ENCODE measurements at places on chromosomes 12 and 14.

DNA sequence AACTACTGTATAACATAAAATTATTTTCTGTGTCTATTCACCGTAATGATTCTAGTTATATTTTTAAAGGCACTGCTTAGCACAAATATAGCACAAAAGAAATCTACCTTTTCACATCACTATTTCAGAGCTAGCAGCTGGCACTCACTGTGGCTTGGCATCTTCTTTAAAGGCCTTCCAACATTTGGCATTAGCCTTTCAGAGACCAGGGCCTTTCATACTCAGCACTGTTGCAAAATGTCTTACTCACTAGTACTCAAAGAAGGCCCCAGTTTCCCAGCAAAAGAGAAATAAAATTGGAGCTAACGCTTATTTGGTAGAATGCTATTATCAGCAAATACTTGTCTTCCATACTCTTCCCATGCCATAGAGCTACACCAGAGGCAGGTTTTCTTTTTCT lies 238.4 kb downstream of the MED13L start:
- DNase-seq: no peak

DNA sequence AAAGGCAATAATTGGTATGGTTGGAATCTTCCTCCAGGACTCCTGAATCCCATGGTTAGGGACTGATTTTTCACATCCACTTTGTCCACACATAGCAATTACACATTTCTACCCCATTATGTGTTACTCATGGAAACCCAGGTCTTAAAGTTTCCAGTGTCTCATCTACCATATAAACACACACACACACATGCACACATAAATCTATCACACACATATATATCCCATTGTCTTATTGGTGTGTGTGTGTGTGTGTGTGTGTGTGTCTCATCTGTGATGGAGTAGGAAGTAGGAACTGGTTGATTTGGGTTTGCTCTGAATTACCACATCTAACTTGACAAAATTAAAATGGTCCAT lies 525.4 kb downstream of the FUT8 start:
- no peak for DNase-seq

GRCh38 chr14:77883131-77883846 lies 83.4 kb downstream of the ADCK1 start:
- DNase-seq: no peak

DNA sequence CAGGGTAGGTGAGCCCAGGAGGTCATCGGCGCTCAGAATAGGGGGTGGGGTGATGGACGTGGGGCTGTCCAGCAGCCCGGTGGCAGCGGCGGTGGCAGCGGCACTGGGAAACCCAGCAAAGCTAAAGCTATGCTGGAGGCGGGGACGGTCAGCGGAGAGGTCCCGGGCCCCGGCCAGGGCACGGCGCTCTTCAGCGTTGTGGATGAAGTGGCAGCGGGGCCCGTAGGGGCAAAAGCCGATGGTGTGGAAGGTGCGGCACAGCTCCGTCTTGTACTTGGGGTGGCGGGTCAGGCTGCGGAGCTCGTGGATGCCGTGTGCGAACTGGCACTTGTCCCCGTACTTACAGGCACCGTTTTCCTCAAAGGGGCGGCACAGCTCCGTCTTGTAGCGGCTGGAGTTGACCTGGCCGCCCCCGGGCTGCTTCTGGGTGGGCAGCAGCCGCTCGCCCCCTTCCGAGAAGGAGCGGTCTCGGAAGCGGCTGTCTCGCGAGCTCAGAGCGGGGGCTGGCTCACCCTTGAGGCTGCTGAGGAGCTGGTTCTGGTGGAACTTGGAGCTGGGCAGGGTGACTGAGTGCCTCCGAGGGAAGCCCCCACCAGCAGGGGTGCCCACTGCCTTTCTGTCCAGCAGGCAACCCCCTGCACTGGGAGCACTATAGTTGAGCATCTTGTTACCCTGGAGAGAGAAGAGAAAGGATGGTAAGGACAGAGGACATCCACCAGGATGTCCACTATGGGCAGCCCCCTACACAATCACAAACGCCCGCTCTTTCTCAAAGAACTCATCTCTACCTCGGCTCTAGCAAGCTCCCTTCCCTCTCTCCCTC lies 2.8 kb downstream of the ZFP36L1 start:
- DNase-seq: peak; percentile 17

GRCh38 chr14:83827383-83827782 lies 1702.6 kb upstream of the FLRT2 start:
- DNase-seq: no peak

- no peak for DNase-seq
Observed at GRCh38 chr12:61706783-61707182, 553.4 kb upstream of the USP15 start.

GRCh38 chr14:64766430-64767151 lies 62.4 kb downstream of the PLEKHG3 start:
- no peak for DNase-seq

Data from RCC 7860 (cell line).